Pancreas (tissue), 10 donors: ENCODE measurements at places on chromosomes 2 and 18.

- H3K4me3 ChIP-seq, result no peak overlapping the region
- H3K4me1 ChIP-seq, result no peaks in the 10 kb centered on the region
- no peaks in the 10 kb centered on the region for H3K36me3 ChIP-seq
These were observed 672.7 kb downstream of the ZEB2 start for GRCh38 chr2:143847257-143847656.

GRCh38 chr2:175815537-175815936, 186.5 kb downstream of the LNPK start:
- H3K36me3 ChIP-seq, result no peaks in the 10 kb centered on the region
- no peaks in the 10 kb centered on the region for H3K27me3 ChIP-seq
- no peak for DNase-seq
- no peak overlapping the region for H3K27ac ChIP-seq
- no peak overlapping the region for H3K4me3 ChIP-seq

DNA sequence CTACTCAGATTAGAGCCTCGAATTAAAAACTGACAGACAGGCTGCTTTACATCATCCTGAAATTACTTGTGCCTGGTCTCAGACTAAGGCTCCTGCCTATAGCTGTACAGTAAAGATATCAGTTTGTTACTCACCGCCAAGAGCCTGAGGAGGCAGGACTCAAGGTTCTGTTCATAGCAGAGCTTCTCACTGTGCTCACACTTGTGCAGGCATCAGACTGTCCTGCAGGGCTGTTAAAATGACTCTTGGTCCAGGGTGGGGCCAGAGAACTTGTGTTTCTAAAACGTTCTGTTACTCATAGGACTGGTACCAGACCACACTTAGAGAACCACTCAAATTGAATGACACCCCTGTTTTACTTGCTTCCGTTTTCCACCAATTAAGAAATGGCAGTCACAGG, 310.0 kb downstream of the DPP10 start:
- no peak overlapping the region for H3K4me3 ChIP-seq
- H3K27me3 ChIP-seq, result no peaks in the 10 kb centered on the region
- no peak for DNase-seq
- H3K27ac ChIP-seq, result no peak overlapping the region
- no peaks in the 10 kb centered on the region for H3K36me3 ChIP-seq
- peaks cover 8% of the 10 kb centered on the region for H3K4me1 ChIP-seq

DNA sequence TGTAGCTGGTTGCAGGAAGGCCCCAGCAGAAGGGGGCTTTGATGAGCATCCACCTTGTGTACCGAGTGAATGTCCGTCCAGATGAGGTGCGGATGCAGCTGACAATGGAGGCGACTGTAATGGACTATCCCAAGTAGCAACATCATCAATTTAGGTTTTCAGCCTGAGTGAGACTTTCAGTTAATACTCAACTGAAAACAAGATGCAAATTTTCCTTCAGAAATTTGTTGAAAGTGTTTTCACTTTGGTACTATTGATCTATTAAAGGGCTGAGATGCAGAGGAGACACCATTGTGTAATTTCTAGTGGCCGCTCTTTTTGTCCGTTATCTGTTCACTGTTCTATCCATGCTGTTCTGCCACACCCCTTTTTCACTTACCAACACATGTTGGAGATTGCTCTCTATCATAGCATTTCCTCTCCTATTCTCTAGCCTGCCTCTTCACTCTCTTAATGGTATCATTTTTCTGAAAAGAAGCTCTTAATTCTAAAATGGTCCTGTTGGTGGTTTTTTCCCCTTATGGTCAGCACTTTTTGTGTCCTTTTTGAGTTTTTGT, 12.0 kb upstream of the CASP8 start:
- H3K27ac ChIP-seq, result no peak overlapping the region
- H3K27me3 ChIP-seq, result no peaks in the 10 kb centered on the region
- no peak for DNase-seq
- H3K4me3 ChIP-seq, result no peak overlapping the region
- no peaks in the 10 kb centered on the region for H3K36me3 ChIP-seq

DNA sequence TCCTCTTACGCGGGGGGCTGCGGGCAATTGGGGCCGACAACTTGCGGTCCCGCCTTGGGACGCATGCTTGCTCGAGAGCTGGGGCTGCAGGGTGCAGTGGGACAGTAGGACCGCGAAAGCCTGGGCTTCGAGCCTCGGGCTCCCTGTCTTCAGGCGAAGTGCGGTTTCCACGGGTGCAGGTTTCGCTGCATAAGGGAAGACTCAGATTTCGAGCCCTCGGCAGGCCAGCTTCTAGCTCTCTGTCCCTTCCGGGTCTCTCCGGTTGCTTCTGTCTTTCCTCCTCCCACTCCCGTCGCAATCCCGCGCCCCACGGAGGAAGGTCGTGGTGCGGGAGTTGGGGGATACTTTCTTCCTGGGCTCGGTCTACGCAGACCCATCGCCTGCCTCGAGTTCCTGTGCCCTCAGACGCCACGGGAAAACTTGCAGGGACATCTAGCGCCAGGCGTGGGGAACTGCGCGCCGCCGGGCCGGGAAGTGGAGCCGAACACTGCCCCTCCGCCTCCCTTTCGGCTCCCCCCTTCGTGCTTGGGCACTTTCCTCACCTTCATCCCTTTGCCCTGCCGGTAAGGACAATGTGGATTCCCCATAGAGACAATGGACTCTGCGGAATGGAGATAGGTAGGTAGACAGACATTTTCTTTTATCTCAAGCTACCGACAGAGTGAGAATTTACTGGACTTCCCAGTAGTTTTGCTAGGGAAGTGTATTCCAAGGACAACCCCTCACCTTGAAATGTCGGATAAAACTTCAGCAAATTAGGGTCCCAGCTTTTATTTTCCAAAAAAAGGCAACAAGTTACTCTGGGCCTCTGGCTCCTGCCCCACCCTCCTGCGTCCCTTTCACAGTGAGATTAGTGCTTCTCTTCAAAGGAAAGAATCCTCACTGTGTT, 4.2 kb upstream of the HOXD13 start:
- H3K4me3 ChIP-seq, result peak overlapping the region; percentile 45
- no peaks in the 10 kb centered on the region for H3K4me1 ChIP-seq
- no peaks in the 10 kb centered on the region for H3K36me3 ChIP-seq
- H3K27ac ChIP-seq, result no peak overlapping the region
- peaks cover 35% of the 10 kb centered on the region for H3K27me3 ChIP-seq

DNA sequence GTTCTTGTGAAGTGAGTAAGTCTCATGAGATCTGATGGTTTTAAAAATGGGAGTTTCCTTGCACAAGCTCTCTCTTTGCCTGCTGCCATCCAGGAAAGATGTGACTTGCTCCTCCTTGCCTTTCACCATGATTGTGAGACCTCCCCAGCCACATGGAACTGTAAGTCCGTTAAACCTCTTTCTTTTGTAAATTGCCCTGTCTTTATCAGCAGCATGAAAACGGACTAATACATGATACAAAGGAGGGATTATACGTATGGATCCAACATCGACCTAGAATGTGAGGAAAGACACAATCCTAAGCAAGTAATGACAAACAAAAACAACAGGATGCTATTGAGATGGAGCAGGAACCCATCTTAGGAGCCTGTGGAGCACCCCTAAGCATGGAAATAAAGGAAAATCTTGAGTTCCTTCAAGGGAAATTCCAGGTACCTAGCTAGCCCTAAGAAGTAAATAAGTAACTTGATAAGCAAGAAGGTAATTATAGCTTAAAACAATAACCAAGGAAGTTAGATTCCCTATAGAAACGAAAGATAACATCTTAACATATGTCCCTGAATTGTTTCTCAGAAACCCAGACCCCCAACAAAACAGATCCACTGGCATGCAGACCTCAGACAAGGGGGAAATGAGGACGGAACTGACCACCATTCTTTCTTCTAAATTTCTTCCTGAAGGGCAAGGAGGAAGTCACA, 1.5 kb upstream of the TNFRSF11A start:
- H3K36me3 ChIP-seq, result no peaks in the 10 kb centered on the region
- H3K27me3 ChIP-seq, result no peaks in the 10 kb centered on the region
- no peak overlapping the region for H3K27ac ChIP-seq
- no peak for DNase-seq

DNA sequence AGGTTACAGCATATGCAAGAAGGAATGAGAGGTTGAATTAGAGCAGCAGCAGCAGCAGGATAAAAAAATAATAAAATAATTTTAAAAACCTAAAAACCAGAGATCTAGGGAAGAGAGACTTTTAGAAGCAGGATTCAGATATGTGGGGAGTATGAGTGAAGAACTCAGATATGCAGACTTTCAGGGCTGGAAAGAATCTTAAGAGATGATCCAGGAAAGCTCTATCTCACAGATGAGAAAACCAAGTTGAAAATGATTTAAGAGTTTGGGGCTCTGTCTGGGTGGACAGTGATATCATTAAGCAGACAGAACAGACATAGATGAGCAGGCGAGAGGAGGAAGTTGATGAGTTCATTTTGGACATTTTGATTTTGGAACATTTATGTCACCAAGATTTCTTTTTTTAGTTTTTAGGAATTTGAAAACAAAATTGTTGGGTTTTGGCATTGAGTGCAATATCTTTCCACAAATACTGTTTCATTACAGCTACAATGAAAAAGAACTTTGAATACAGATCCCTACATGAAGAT, 31.8 kb downstream of the BCL2 start:
- no peak for DNase-seq
- no peaks in the 10 kb centered on the region for H3K4me1 ChIP-seq
- no peaks in the 10 kb centered on the region for H3K27me3 ChIP-seq
- no peaks in the 10 kb centered on the region for H3K36me3 ChIP-seq

GRCh38 chr2:127197475-127198385, 22.4 kb downstream of the CYP27C1 start:
- no peak overlapping the region for H3K27ac ChIP-seq
- peak; percentile 57 for DNase-seq
- H3K4me1 ChIP-seq, result no peaks in the 10 kb centered on the region

DNA sequence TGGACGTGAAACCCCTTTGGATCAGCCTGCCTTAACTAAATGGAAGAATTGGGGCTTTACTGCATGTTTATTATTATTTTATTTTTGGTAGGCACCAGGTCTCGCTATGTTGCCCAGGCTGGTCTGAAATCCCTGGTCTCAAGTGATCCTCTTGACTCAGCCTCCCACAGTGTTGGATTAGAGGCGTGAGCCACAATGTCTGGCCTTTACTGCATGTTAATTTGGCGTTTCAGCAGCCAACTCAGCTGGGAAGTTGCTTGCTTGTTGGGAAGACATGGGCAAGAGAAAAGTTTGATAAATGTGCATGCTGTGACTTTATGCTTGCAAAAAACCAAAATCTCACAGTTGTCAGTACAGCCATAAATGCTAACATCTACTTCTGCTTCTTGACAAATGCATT, 105.1 kb downstream of the FMNL2 start:
- H3K4me1 ChIP-seq, result no peaks in the 10 kb centered on the region
- H3K4me3 ChIP-seq, result no peak overlapping the region
- H3K27ac ChIP-seq, result no peak overlapping the region
- no peaks in the 10 kb centered on the region for H3K36me3 ChIP-seq
- H3K27me3 ChIP-seq, result no peaks in the 10 kb centered on the region
